NCI-H1436 treated with DMSO at 0.1 percent for 48 hours (cell line): ENCODE measurements at places on chromosomes 13 and 19.

DNA sequence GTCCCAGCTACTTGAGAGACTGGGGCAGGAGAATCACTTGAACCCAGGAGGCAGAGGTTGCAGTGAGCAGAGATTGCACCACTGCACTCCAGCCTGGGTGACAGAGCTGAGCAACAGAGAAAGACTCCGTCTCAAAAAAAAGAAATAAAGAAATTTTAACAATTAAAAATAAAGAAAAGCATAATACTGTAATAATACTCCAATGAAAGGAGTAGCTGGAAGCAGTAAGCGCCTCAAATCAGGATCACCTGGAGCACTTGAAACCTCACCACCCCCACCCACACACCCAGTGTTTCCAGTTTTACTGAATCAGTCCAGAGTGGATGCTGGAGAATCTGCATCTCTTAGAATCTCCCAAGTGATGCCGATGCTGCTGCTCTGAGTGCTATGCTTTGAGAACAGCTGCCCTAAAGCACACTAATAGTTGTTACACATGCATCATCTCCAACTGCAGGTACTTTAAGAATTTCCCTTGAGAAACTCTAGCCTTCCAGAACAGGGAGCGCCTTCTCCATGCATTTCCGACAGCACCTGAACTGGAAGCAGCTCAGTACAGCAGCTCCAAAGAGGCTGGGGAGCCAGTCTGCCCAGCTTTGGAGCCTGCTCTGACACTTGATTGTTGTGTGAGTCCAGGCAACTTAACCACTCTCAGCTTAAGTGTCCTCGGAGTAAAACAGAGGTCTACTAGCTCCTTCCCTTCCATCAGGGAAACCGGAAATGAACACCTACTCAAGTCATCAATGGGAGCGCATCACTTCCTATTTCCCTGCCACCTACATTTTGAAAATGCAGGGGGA is 2.9 kb downstream of the ABCC4 start:
- no peak for DNase-seq

DNA sequence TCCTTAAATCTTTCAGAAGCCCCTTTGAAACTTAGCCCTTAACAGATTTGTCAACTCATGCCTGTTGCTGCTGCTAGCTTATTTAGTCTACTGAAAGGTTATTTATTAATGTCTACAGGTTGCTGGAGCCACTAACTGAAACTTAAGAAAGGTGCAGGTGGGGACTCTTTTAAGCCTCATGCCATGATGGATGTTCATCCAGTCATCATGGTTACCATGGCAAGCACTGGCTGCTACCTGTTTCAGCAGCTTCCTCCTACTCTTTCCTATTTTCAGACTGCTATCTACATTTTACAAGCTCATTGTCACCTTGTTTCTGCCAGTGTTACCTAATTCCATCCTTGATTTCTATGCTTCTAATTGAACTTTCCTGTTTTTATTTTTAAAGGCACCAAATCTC is 27.1 kb downstream of the DGKH start:
- no peak for DNase-seq

DNA sequence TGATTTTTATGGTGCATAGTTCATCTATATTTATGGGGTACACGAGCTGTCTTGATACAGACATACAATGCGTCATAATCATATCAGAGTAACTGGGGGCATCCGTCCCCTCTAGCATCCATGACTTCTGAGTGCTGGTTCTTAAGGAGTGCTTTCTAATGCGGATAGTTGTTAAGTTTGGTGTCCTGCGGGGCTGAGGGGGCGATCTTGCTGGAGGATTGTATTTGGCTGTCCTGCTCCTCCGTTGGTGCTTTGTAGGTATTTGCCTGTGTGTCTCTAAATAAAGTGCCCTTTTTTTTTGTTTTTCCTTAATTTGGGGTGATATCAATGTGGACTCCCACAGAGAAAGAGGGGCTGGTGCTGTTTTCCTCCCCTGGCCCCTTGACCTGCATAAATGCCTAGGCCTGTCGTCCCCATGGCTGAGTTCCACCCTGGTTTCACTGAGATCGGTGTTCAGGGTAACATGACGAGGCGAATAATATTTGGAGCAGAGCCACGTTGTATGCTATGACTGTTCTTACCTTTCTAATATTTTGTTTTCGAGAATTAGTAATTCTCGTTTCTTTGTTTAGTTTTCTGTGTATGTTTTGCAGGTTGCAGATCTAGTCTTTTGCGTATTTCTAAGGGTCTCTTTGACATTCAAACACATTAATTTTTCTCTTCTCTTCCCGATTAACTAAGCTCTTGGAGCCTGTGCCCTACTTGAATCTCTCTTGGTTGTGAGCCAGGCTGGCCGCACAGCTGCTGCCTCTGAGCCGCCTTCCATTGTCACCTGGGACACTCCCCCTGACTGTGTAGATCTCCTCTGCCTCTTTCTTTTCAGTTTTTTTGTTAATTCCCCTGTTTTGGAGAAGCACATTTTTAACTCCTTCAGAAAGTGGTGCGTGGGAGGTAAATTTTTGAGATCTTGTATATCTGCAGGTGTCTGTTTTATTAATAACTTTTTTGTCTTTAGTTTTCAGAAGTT is 100.3 kb downstream of the ARHGEF7 start:
- no peak for DNase-seq

GRCh38 chr13:32746474-32746873 is 160.2 kb downstream of the PDS5B start:
- no peak for DNase-seq

DNA sequence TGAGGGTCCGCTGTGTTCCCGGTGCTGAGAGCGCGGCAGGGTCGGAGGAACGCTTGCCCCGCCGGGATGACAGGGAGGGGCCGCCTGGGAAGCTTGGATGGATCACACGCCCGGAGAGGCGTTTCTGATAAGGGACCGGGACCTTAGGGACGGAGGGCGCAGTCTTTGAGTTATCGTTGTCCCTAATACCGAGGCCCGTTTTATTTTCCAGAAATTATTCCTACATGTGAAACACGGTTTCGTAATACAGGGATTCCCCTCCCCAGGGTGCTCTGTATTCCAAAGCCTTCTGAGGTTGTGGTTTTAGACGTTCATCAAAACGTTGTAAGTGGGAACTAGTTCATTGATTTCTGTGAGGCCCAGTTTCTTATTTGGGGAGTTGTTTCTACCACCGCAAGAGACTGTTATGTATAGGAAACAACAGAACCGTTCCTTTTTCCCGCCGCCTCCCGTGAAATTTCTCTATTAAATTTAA is 752 bp downstream of the PDCD5 start:
- no peak for DNase-seq

DNA sequence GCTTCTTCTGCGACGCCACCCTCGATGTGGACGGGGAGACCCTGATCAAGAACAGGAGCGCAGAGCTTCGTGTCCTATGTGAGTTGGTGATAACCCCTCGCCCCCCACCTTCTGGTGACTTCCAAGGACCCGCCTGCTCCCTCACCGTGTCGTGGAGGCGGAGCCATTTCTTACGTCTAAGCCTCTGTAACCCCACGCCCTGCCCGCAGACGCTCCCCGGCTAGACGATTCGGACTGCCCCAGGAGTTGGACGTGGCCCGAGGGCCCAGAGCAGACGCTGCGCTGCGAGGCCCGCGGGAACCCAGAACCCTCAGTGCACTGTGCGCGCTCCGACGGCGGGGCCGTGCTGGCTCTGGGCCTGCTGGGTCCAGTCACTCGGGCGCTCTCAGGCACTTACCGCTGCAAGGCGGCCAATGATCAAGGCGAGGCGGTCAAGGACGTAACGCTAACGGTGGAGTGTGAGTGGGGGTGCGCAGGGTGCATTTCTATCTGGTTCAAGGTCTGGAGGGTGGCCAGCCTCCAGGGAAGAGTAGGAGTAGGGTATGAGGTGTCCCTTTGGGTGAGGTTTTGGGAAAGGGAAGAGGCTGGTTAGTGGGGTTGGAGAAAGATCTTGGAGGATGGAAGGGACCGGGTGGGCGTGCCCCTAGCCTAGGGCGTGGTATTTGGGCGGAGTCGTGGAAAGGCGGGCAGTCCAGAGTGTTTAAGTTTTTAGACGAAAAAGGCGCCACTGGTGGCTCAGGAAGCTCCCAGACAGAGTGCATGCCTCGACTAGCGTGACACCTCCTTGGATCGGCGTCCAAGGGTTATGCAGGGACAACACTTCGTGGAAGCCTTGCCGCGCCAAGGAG is 3.3 kb downstream of the ICAM5 start:
- no peak for DNase-seq

GRCh38 chr19:6498294-6499036 is 3.6 kb downstream of the TUBB4A start:
- no peak for DNase-seq

GRCh38 chr19:47157431-47158321 is 27.0 kb downstream of the SAE1 start:
- DNase-seq: no peak

DNA sequence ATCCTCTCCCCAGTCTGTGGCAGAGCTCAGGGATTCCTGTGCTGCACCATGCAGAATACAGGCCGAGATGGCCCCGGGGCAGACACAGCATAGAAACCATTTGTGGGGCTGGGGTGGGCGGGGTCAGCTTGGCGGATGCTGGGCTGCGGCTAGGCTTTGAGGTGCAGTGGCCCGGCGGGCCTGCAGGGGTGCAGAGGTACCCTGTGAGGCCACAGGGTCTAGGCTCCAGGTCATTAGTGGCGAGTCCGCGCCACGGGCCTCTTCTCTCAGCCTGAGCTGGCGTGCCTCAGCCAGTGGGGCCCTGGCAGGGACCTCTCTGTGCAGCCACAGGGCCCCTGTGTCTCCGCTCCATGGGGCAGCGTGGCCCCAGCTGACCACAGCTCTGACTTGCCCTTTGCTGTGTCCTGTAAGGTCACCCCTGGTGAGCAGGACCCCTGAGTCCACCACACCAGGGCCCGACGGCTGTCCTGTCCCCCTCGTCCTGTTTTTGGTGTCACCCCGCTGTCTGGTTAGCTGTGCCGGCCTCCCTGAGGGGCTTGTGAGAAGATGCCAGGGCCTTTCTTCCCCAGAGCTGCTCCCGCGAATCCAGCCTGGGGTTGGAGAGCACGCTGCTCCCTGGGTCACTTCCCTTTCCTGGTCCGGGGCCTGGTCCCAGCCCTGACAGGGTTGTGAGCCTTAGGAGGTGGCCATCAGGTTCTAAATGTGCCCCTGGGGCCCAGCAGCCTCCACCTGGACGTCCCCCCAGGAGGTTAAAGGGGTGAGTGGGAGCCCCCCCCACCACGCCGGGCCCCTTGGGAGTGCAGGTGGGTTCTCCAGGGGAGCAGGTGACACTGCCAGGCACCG is 12.1 kb downstream of the KDM4B start:
- DNase-seq: no peak

DNA sequence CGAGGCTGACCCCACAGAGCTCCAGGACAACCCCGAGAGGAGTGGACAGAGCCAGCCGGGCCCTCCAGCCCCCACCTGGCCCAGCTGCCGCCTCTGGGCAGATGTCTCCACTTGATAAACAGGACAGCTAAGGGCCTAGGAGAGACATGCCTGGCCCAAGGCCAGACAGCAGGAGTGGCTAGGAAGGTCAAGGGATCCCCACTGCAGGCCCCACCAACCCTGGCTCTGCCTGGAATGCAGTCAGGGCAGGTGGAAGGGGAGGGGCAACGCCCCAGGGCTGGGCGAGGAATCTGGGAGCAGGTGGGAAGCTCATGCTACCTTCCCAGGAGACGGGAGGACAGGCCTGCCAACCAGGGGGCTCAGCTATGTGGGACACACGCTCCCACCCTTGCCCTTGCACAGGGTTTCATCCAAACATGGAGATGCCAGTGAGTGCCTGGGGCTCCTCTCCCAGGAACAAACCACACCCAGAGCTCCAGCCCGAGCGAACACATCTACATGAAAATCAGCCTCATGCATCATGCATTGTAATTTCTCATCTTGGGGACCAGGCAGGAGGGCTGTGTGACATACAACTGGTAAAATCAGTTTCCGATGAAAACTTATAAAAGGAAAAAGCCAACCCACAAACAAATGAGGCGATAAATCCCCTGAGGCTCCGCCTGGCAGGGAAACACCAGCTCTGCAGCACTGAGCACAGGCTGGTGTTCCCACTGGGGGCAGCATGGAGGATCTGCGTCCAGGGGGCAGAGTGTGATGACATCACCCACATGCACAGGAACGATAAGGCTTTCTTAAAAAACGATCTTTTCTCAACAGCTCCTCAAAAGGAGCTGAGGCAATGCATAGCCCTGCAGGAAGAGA is 25.0 kb downstream of the SH3GL1 start:
- DNase-seq: no peak

DNA sequence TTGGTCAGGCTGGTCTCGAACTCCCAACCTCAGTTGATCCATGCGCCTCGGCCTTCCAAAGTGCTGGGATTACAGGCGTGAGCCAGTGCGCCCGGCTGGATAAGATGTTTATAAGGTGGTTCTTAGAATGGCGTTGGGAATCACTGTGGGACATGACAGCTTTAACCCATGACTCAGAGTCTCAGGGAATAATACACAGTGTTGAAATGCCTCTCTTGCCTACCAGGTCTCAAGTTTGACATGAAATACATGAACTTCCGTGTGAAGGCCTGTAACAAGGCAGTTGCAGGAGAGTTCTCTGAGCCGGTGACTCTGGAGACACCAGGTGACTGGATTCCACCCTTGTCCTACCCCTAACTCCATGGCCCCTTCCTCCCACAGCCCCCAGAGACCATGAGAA is 12.6 kb downstream of the FSD1 start:
- no peak for DNase-seq

DNA sequence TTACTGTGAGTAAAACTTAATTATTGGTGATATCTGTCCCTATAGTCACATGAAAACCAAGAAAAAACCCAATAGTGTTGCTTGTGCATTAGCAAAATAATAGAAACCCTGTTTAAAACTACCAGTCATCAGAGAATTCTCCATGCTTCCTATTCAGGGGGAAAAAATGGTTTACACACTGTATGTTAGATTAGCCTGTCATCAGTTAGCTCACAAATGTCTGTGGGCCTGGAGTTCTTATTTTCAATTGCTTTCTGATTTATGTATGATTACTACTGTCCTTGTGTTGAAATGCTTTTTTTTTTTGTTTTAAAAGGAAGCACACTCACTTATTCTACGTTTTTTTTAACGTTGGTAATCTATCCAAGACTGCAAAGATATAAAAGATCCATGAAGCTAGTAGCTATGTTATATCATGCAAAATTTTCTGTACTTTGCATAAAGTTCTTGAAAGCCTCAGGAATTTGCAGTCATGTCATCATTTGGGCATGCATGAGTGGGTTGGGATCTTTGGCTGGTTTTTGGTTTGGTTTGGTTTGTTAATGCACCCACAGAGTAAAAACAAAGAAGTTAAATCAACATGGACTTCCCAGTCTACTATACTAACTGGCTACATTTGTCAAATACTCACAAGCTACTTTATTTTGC is 25.9 kb downstream of the RXFP2 start:
- DNase-seq: no peak

- no peak for DNase-seq
Observed at GRCh38 chr19:57829316-57829715, 783 bp upstream of the ZNF587B start.

- DNase-seq: no peak
Observed at GRCh38 chr13:89113744-89114143, 1442.6 kb downstream of the SLITRK5 start.

GRCh38 chr13:20461860-20462532 is 63.7 kb downstream of the CRYL1 start:
- no peak for DNase-seq
